ENCODE measurements at places on chromosomes 5 and 9.

DNA sequence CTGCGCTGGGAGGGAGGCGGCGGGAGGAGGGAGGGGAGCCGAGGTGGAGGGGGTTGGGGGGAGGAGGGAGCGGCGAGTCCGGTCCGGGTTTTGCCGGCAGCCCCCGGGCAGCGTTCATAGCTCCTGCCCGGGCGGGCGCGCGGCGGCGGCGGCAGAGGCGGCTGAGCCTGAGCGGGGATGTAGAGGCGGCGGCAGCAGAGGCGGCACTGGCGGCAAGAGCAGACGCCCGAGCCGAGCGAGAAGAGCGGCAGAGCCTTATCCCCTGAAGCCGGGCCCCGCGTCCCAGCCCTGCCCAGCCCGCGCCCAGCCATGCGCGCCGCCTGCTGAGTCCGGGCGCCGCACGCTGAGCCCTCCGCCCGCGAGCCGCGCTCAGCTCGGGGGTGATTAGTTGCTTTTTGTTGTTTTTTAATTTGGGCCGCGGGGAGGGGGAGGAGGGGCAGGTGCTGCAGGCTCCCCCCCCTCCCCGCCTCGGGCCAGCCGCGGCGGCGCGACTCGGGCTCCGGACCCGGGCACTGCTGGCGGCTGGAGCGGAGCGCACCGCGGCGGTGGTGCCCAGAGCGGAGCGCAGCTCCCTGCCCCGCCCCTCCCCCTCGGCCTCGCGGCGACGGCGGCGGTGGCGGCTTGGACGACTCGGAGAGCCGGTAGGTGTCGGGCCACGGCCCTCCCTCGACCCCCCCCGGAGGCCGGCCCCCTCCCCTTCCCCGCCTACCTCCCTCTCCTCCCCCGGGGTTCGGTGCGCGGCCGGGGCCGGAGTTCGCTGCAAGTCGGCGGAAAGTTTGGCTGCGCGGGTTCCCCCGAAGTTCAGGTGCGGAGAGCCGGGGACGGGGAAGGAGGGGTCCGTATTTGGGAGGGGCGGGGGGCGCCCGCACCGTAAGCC, at the start of gene CXXC5:
CXXC5 (plus strand) TSS at position 145 of the 877 bp plus-strand sequence. CDS start 32,175 bp downstream, outside the sequence.
- DNase-seq = no peak

DNA sequence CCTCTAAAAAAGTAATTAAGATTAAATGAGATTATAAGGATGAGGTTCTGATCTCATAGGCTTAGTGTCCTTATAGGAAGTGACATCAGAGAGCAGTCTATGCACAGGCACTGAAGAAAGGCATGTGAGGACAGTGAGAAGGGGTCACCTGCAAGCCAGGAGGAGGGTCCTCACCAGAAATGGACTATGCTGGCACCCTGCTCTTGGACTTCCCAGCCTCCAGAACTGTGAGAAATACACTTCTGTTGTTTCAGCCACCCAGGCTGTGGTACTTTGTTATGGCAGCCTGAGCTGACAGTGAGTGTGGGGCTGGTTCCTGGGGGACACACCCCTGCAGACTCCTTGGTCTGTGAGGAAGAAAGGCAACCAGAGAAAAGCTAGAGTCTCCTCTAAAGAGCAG, 34.7 kb upstream of the IL6ST start:
- DNase-seq = no peak

DNA sequence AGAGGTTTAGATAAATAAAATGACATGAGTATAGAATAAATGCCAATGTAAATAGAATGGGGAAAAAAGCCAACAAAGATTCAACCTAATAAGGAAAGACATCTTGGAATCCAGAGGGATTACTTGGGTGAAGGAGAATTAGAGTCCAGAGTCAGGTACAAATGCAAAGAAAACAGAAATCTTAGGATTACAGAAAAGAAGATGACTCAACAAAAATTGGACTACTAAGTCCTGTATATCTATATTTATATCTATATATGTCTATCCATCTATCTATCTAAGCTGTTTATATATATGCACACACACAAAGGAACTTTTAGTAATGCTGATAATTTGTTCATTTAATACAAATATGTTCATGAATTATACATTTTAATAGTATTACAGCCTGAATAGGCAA, 27.6 kb downstream of the FAM174A start:
- no peak for DNase-seq

DNA sequence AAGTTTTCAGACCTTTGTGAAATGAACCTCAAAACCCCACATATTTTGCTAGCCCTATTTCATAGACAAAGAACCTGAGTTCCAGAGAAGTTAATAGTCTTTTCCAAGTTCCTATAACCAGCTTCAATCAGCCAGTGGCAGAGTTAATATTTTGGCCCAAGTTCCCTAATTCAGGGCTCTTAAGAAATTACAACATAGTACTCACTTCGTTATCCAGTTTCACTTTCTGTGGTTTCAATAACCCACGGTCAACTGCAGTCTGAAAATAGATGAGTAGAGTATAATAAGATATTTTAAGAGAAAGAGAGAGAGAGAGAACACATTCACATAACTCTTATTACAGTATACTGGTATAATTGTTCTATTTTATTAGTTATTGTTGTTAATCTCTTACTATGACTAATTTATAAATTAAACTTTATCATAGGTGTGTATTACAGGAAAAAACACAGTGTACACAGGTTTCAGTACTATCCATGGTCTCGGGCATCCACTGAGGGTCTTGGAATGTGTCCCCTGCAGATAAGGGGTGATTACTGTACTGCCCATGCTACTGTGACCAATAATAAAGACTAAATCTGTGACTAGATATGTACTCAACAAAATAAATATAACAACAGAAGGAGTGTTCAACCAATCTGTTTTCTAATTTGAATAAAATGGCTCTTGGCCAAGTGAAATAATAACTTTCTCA, 9.3 kb upstream of the MYOT start:
- no peak for DNase-seq

DNA sequence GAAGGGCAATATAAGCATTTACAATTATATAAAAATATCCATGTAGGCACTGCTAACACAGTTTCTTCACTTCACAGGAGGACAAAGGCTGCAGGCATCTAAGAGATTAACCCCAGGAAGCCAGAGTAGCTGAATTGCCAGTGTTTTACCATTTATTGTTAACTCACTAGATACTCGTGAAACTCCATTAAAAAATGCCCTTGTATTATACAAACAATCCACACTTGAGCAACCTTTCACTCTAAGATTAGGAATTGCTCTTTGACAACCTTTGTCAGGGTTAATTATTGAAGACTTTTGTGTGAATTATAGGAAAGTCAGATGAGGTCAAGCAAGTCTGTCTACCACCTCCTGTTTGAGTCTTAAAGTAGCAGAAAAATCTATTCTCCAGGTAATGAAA, 317.8 kb downstream of the ADGRV1 start:
- no peak for DNase-seq

DNA sequence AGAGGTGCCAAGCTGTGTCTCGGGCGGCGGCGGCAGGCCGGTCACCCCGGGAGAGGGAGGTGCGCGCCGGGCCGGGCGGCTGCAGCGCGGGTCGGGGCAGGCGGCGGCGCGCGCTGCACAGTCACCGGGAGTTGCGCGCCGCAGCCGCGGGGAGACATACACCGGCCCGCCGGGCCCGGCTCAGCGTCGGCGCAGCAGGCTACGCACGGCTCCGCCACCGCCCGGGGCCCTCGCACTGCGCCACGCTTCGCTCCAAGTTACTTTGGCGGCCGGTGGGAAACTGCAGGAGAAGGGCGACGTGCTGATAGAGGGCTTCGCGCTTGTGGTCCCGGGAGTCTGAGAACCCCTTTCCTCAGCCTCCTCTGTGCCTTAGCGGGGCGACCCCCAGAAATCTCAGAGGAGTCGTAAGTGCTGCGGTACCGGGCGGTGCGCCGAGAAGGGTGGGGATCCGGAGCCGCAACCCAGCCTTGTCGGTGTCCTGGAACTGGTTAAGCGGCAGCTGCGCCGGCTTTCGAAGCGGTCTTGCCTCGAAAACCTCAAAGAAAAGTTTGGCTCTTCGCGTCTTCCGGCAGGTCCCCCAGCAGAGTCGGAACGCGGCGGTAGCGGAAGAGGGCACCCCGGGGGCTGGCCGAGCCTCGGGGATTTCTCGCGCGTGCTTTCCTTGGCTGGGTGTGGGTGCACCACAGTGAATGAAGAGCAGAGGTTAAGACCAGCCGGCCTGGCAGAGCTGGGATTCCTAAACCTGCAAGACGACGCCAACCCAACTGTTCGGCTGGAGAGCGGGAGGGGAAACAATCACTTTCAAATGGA, at the start of gene EFNA5:
EFNA5 (minus strand) TSS at position 6 of the 810 bp plus-strand sequence.
- DNase-seq = no peak

- DNase-seq = no peak
Observed at GRCh38 chr5:177093803-177094202, 7.1 kb downstream of the FGFR4 start.

- DNase-seq = no peak
Observed at GRCh38 chr9:18368206-18368605, 105.7 kb upstream of the ADAMTSL1 start.

GRCh38 chr5:151063142-151063989, 17.5 kb downstream of the TNIP1 start:
- DNase-seq = no peak

- DNase-seq = no peak
Observed at GRCh38 chr9:68492806-68493205, 47.9 kb downstream of the TMEM252 start.

GRCh38 chr5:150438873-150439546, 10.5 kb downstream of the RPS14 start:
- no peak for DNase-seq

- no peak for DNase-seq
Observed at GRCh38 chr5:131463656-131464055, 171.4 kb downstream of the RAPGEF6 start.

GRCh38 chr5:137760719-137761516, 6.8 kb upstream of the HNRNPA0 start:
- no peak for DNase-seq

GRCh38 chr5:149852641-149853330, 91.8 kb downstream of the PDE6A start:
- DNase-seq = peak; percentile 29

GRCh38 chr9:36843964-36844363, 190.1 kb downstream of the PAX5 start:
- no peak for DNase-seq

DNA sequence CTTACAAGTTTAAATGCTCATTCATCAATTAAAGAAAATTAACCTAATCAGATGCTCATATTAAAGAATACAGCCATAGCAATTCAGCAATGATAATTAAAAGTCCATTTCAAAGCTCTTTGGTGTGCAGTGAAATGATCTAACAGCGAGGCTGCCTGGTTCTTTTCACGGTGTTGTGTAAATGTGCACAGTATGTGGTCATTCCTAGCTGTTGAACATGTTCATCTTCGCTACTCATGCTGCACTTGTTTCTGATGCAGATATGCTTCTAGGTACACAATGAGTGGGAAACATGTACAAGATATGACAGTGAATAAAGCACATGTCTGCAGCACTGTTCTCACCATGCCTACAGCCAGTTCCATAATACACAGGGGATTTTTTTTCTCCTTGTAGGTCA, 163.5 kb downstream of the NR2F1-AS1 start:
- no peak for DNase-seq
